ENCODE measurements at places on chromosomes 5 and 9.

GRCh38 chr9:123225995-123226394 lies 42.4 kb downstream of the STRBP start:
- no peak for DNase-seq

DNA sequence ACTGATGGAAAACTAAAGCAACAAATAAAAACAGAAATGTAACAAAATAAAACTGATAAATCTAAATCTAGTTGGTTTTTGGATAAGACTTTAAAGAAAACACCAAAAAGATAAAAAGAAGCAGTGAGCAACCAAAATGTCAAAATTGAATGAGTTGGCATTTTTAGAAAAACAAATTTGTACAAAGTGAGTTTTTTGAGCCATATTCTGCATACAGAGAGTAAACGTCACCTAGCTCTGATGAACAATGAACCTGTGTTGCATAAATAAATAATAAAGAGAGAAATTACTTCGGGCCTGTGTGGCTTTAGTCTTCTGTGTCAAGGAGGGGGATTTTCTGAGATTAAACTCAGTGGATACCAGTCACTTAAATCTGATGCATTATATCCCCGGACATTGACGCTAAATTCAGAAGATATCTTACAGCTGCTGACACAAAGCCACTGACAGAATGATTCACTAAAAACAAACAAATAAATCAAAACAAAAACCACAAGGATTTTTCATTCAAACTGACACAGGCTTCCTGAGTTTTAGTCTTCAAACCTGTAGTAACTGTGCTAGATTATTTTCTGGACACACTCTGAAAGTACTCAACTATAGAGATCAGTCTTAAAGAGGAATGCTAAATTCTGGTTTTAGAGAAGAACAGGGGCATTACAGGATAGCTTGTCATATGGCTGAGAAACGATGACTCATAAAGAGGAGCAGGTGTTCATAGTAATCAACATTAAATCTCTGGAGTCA lies 403.5 kb upstream of the ST8SIA4 start:
- no peak for DNase-seq

DNA sequence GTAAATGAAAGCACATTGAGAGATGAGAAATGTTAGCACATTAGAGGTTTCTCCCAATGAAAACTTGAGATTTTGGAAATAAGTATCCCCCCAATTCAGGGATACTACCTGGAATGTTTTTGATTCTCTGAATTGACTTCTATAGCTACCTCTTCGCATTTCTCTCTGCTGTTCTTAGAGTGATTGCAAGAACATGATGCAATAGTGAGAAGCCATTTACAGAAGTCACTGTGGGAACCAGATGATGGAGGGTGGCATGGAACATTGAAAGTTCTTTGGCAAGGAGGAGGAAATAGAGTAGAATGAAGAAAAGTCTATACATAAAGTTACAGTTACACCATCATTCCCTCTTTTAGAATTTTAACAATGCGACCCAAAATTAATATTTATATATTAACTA lies 9.2 kb downstream of the NPR3 start:
- no peak for DNase-seq

DNA sequence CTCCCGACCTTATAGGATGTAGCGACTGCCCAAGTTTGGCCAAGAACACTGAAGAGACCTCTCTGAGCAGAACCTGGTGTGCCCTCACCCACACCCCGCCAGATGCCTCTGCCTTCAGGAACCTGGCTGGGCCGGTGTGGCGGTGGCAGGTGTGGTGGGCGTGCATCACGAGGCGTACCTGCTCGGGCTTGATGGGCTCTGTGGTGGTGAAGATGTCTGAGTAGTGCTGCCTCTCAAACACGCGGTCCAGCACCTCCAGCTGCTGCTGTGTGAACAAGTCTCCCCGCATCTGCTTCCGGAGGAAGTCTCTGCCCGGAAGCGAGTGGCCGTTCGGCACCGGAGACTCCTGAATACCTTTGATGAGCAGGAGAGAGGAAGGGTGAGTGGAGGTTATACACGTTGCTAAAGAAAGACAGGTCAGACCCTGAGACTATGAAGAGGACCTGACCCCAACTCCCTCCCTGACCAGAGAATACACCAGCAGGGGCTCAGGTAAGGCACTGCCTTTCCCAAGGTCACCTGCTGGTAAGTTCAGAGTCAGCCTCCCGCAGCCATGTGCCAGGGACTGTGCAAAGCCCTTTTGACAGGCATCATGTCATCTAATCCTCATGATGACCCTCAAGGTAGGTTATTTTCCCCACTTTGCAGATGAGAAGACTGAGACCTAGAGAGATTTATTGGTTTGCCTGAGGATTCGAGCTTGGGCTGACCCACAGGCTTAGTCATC lies 67.5 kb downstream of the PAX5 start:
- DNase-seq, result no peak

GRCh38 chr5:131783874-131784273 lies 12.9 kb downstream of the FNIP1 start:
- no peak for DNase-seq

- DNase-seq, result no peak
Measured at GRCh38 chr5:34895641-34896419, 19.5 kb downstream of the RAD1 start.

DNA sequence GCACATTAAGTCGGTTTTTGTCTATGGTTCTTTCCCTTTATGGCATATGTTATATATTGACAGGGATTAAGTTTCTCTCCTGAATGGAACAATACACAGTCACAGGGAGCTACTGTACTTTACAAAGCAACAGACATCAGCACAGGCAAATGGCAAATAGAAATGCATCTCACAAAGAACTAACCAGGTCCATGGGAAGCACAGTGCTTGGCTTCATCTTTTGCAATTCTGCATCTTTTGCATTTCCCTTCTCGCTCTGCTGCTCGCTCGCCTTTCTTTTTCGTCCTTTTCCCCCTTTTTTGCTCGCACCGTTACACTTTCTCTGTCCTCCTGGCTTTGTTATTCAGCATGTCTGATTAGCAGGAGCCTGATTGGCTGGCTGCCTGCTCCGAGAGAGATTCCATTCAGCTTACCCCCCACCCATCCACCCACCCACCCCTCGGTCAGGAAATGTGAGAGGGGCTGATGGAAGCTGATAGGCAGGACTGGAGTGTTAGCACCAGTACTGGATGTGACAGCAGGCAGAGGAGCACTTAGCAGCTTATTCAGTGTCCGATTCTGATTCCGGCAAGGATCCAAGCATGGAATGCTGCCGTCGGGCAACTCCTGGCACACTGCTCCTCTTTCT lies at the start of gene ADAMTSL1:
Gene ADAMTSL1 (plus strand): TSS at position 502 of the 628 bp plus-strand sequence. CDS start 80 bp downstream, at position 582.
- DNase-seq, result no peak

DNA sequence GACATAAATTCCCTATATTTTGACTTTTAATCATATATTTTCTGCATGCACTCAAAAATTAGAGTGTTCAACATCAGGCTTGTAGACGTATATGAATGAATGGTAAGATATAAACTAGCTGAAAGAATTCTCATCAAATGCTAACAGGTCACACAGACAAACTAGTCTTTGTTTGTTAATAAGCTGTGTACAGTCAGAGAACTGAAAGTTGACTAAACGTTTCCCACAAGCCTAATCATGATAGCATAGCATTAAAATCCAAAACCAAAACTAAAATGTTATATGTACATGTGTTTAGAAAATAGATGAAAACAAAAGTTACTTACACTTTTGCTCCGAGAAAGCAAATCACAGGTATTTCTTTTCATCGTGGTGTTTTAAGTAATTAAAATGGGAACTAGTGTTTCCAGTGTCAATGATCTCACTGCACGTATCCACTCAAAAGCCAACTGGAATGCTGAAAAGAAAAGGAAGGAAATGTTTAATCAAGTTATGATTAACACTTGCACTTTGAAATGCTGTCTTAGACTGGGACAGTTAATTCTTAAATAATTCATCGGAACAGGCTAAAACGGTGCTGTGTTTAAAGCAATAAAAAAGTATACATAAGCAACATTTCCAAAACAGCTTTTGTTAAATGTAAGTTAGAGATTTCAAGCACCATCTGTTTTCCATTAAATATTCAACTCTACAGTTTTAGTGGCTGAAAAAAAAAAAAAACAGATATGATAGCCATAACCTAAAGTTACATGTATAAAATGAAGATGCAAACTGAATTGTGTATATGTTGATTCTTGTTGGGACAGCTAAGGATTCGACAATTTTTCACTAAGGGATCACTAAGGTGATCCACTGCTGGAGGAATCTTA lies 291.9 kb upstream of the PDE4D start:
- no peak for DNase-seq

- no peak for DNase-seq
Measured at GRCh38 chr5:148425808-148426207, 42.0 kb downstream of the FBXO38 start.

- DNase-seq, result no peak
Measured at GRCh38 chr9:5510989-5511388, 658 bp downstream of the PDCD1LG2 start.

DNA sequence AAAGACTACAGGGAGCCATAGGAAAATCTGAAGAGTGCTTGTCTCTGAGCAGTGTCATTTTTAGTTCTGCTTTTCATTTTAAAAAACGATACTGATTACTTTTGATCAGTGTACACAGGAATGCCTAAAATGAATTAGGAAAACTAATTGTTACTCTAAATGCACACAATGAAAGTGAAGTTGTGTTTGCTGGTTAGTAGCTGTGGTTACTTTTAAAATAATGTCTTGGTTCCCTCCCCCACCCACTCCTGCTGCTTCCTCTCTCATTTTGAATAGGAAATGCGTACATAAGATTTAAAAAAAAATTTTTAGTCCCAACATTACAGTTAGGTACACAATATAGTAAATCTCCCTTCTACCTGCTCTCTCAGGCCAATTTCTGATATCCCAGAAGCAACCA lies 47.5 kb upstream of the PLPP1 start:
- DNase-seq, result no peak

DNA sequence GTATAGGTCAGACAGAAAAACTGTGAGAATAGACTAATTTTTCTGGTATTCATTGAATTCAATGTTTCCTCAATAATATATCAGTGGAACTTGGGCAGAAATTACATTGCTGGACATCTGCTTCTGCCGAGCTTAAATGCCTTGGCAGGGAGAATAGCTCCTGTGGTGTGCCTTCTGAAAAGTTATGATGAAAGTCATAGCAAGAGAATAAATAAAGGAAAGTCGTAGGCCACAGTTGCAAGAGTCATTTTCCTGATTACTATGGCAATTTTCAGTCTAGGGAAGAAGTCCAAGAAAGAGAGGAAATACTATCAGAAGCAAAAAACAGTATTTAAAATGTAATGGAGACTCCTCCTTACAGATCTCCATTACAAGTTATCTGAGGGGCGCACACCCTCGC lies 1596.1 kb upstream of the WWC1 start:
- no peak for DNase-seq
